ENCODE measurements at places on chromosomes 4 and X. TPM values are rescaled to one million over a fixed set of nuclear protein-coding genes. Genes with fewer than 3 reads are reported as not detected.

- DNase-seq, result no peak
Observed at GRCh38 chrX:136220540-136220939, 30.7 kb downstream of the MAP7D3 start.

GRCh38 chr4:6855692-6856297, 53.8 kb upstream of the TBC1D14 start:
- no peak for DNase-seq

GRCh38 chr4:27176400-27176799, 315.8 kb downstream of the STIM2 start:
- DNase-seq, result no peak

Gene GPRASP3
- 6.6 TPM for total RNA-seq

DNA sequence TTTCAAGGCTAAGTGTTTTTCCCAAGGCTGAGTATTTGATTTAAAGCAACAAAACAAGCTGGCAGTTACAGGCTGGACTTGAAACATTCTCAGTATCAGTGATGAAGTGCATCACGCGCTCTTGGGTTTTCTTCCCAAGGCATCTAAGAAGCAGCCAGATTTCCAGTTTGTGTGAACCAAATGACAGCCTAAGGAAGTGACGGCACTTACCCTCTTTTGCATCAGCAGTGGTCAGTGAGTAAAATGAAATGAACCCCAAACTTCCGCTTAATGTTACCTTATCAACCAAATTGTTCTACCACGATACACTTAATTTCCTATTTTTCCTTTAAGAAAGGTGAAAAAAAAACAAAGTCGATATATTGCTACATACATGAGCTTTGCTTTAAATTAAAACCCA, 15.8 kb upstream of the GYPE start:
- no peak for DNase-seq

DNA sequence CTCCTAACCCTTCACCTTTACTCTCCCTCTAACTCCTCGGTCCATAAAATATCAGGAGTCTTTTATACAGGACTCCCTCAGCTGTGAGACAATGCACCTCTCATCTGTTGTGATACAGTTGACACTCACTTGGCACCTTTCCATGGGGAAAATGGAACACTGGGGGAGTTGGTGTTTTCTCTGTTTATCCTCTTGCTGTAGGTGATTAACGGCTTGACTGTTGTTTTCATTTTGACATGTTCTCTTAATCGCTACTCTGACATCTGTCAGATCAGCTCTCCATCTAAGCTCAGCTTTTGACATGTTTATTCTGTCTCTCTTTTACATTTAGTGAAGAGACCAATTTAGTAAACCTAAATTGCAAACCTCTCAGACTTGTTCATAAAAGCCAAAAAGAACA, 604.8 kb downstream of the TRAM1L1 start:
- no peak for DNase-seq

DNA sequence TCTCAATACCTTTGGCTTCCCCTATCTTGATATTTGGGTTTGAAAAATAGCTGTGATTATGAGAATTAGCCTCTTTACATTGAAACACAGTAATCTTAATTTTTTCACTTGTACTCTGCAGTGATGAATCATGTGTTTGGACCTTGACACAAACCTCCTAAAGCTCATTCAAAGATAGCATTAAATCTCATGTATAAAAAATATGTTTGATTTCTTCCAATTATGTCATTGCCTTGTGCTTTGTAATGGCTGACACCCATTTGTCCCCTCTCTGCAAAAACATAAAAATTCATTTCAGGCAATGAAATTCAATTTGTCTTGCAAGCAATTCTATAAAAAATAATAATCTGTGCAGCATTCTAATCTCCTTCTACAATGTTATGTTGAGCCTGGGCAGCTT, 422.4 kb upstream of the BOD1L1 start:
- DNase-seq, result no peak

DNA sequence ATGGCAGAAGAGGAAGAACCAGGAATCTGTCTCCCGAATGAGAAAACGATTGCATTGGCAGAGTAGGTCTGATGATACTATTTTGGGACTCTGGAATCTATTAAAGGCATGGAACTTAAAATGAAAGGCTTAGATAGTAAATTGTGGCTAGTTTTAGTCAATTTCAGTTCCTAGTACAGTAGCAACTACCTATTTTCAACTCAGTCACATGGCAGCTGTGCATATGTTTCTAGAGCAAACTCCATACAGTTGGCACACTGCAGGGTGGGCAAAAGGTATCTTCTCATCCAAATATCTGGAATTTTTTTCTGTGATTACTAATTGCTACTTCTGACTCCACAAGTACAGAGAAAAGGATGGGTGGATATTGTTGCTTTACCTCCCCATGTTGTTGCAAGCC, 663.6 kb downstream of the PCDH7 start:
- no peak for DNase-seq

Gene NAT8L
- 0.47 TPM for total RNA-seq

DNA sequence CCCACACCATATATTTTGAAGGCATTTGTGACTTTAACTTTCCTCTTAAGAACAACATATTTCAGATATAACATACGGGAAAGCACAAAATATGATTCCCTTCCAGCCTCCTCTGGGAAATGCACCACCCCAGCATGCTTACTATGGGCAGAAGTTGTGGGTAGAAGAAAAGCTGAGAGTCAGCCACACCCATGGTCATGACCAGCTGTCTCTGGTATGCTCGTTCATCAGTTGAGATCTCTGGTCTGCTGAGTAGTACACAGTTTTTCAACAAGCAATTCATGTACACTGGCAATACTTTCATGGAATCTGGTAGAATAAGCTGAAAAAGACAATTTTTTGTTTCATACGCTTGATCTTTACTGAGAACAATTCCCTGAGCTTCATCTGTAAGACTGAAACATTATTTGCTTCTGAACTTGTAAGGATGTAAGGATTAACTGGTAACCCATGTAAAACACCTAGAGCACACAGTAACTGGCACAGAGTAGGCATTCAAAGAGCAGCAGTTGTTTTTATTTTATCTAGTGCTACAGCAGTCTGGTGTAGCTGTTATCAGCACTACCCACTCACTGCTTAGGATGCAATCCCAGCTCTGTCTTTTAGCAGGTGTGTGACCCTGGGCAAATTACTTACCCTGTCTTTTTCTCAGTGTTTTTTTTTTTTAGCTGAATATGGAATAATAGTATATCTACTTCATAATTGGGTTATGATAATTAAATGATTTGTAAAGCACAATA, 47.6 kb downstream of the METTL14 start:
- DNase-seq, result no peak

DNA sequence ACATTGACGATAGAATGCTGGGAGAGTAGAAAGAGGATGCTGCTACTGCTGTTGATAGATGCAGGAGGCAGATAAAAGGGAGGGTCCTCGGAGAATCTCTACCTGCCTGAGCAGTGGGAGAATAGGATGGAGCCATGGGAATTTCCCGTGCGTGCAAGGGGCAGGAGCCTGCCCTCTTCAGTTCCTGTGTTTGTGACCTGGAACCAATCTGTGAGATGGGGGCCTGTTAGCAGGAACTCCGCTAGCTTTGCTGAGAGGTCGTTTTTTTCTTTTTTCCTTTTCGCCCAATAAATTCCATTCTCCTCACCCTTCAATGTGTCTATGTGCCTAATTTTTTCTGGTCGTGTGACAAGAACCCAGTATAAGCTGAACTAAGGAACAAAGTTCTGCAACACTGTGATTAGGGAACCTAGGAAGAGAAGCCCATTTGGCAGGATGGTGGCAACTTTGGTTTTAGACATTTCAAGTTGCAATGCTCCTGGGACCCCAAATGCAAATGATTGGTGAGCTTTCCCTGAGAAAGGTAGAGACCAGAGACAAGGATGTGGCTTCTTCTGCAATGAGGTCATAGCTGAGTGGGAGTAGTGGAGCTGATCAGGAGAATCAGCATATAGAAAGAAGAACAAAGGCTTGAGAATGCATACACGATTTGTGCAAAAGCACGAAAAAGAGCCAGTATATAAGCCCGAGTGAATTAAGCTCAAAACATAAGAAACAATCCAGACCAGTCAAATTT, 23.9 kb downstream of the SLC39A8 start:
- DNase-seq, result no peak

Gene STPG2
- total RNA-seq, result 0.53 TPM

DNA sequence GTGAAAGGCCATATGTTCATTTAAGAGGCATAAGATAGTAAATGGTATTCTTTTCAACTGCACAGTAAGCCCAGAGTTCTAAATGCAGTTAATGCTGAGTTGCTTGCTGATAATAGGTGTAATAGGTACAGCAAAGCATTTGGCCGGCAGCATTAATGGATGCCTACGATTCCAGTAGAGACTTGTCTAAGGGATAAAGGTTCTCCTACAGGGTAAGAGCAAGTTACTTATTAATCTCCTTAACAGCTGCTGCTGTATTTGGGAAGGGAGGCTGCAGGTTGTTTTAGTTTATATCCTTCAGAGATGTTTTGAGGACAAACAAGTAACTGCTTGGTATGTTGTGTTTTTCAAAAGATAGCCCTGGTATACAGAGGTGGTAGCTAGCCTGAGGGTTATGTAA, 16.8 kb downstream of the TSPAN7 start:
- no peak for DNase-seq

Gene FHDC1
- total RNA-seq, result 0.37 TPM

DNA sequence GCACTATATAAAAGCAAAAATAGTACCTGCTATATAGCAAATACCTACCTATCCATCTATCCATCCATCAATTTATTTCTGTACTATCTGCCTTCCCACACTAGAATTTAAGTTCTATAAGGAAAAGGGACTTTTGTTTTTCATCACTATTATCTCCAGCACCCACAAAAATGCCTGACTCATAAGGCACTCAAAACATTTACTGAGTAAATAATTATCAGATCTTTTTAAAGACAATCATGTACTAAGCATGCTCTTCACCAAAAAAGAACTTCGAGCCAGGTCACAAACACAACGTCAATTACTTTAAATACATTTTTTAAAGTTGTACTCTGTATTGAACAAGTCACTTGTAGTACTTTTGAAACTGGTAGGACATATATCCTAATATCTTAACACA, 119.9 kb downstream of the FBXW7 start:
- no peak for DNase-seq

Gene MAPK10
- total RNA-seq, result 2.1 TPM

Gene RHOXF2
- not detected for total RNA-seq

Gene SYN1
- 16.0 TPM for total RNA-seq

Gene GABRQ
- not detected for total RNA-seq

DNA sequence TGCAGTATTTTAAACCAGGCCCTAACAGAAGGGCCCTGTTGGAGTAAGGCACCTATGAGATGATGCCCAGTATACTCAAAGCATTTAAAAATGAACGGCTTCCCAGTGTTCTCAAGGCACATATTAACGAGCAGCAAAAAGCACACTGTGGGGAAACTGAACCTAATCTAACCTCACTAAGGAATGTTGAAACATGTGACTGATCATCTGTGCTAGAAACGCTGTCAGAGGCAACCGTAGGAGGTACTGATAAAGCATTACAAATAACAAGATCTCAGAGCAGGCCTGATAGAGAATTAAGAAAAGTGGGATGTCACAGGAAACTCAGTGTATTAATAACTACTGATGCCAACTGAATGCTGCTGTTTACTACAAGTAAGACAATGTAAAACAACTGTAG, 24.0 kb downstream of the ASB9 start:
- no peak for DNase-seq

GRCh38 chrX:55159551-55159950, 60.6 kb upstream of the PAGE5 start:
- no peak for DNase-seq
